ENCODE measurements at places on chromosomes 5 and 9. TPM values are rescaled to one million over a fixed set of nuclear protein-coding genes. Genes with fewer than 3 reads are reported as not detected.

Gene LRRC70
- 3.1 TPM for polyA plus RNA-seq

- no peak for DNase-seq
Observed at GRCh38 chr5:171953860-171954701, 52.4 kb downstream of the FBXW11 start.

- DNase-seq = no peak
Observed at GRCh38 chr5:52743970-52744369, 43.7 kb upstream of the ITGA1 start.

DNA sequence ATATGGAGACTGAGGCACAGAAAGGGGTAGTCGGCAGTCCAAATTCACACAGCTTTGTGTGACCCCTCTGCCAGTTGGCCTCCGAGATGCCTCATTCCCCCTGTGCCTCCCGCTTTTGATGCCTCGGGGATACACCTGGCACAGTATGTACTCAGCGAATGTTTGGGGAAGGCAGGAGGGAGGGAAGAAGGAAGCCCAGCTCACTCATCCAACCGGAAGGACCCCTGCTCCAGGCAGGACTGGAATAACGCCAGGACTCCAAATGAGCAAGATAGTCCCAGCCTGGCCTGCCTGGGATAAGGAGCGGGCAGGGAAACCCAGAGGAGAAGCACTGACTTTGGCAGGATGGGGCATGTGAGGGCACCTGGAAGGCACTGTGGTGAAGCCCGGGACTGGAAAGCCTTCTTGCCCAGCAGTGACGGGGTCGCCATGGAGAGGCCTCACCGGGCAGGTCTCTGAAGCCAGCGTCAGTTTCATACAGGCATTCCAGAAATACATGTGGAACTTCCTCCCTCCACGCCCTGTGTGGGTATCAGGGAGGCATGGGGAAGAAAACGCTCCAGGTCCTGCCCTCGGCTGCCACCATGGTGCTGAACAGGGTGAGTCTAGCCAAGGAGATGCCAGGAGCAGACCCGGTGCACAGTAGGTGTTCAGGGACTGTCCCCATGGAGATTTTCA, 20.3 kb downstream of the LMX1B start:
- no peak for DNase-seq

Gene NMRK1
- polyA plus RNA-seq = 20.1 TPM

Gene ENTPD8
- 0.98 TPM for polyA plus RNA-seq

DNA sequence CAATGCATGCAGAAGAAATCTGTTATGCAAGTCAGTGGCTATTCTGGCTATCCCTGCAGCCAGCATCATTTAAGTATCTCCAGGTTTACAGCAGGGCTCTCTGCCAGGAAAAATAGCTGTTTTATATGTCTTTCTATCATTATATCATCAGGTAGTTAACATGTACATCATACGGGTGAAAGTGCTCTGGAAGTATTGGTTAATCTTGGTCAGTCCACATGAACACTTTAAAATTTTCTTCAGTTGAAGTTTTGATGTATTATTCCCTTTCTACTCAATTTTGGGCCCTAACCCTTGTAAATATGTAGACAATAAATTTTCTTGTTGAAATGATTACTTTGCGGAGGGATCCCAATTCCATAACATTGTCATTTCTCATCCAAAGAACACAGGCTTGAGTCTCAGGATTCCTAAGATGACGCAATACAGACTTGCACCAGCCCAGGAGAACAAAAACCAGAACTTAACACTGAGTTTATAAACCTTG, 67.5 kb downstream of the SEMA6A start:
- DNase-seq = peak; percentile 75

DNA sequence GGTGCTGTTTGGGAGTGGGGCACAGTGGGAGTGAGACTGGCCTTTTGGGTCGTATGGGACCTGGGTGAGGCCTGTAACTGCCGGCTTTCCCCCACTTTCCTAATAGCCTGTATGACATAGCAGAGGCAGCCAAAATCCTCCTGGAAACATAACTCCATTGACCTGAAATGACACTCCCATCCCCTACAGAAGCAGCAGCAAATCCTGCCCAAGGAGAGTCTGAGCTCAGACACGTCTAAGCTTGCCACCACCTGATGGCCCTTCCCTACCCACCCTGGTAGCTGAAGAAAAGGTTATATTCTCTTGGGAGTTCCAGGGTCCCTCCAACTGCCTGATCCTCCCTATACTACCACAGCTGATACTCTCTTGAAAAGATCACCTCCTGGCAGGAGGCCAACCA, 179.8 kb upstream of the ARRDC3 start:
- DNase-seq = no peak

Gene F2RL2
- 0.25 TPM for polyA plus RNA-seq

DNA sequence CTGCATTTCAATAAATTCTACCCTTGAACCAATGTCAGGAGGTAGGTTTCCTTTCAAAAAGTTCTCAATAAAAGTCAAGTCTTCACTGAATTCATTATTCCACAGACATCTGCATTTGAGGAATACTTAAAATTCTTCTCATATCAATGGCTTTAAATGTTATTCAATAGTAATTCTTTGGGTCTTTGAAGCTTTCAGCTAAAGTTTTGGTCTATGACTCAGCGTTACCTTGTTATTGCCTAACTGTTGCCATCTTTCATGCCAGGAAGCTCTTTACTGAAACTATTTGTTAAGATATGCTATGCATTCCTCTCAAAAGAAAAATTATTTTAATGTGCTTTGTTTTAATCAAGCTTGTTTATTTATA, 170.5 kb downstream of the NNT start:
- DNase-seq = no peak

- no peak for DNase-seq
Observed at GRCh38 chr5:72160959-72161358, 53.7 kb downstream of the MAP1B start.

Gene PDE6A
- 0.09 TPM for polyA plus RNA-seq

- no peak for DNase-seq
Observed at GRCh38 chr5:35362772-35363171, 132.5 kb upstream of the PRLR start.

Gene RANBP17
- 8.2 TPM for polyA plus RNA-seq

Gene DNM1
- polyA plus RNA-seq = 51.3 TPM

GRCh38 chr9:249025-249424, 34.4 kb downstream of the DOCK8 start:
- DNase-seq = no peak

Measured in hindlimb muscle (tissue), 1 donor.